ENCODE measurements at places on chromosomes 6 and 20.

GRCh38 chr6:4404415-4404814 lies 269.0 kb upstream of the ECI2 start:
- DNase-seq, result no peak

DNA sequence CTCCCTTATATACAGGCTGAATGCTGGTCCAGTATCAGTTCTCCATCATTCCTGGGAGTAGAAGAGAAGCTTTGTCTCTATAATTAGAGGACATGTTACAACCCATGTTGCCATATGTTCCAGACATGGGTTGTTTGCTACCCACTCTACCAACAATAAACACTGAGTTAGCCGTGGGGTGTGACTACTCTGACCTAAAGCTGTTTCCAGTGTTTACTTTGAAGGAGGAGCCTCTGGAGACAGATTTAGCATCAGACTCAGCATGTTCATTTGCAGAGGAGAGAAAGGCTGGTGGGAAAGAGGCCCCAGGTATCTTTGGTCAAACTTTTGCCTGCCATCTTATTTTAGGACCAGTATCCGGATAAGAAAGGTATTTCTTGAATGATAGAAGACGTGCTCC lies 157.9 kb upstream of the SNX9 start:
- no peak for DNase-seq

DNA sequence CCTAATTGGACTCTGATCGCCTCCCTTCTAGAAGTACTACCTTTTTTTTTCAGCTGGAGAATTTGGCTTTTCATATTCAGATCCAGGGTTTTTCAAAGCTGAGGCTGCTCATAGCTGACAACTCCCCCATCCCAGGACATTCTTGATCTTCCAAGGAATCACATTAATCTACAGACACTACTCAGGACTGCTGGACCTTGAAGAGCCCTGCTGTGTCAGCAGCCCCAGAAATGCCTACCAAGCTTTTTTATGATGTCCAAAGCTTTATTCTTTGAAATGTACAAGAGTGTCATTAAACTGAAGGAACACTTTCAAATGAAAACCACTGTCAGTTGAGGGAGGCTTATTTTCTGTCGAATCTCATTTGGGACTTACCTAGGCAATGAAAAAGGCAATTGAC lies 704.1 kb downstream of the PTPRT start:
- no peak for DNase-seq

DNA sequence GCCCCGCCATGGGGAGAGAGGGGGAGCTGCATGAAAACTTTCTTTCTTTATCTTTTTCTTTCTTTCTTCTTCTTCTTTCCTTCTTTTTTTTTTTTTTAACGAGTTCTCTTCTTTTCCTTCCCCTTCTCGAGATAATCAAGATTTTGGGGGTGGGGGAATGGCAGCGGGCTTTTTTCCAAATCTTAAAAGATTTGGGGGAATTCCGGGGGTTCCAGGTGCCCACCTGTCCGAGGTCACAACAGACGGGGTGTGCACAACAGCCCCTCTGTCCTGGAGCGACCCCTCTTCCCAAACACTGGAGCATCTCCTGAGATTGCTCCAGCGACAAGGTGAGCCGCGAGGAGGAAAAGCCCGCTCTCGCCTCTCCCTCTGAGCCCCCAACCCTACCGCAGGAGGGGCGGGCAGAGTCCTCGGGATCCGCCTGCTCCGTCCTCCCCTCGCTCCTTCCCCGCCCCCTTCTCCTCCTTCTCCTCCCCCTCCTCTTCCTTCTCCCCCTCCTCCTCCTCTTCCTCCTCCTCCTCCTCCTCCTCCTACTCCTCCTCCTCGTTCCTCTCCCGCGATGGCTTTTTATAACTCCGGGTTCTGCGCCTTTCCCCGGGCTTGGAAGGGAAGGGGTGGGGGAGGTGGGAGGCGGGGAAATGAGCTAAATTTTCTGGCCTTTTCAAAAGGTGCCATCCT lies 689 bp upstream of the KCNB1 start:
- no peak for DNase-seq

- DNase-seq, result no peak
Observed at GRCh38 chr6:31202259-31203166, 32.0 kb upstream of the POU5F1 start.

All from activated CD4-positive, alpha-beta memory T cell treated with anti-CD3 and anti-CD28 coated beads, Interleukin-2, amount 10 ng/mL, durations not matched to agents 7 days and 5 days (primary cell).